Stimulated activated CD4-positive, alpha-beta T cell treated with anti-CD3 and anti-CD28 coated beads, TNF-alpha, amount 100 ng/mL, for 48 hours (primary cell): ENCODE measurements at places on chromosomes 7 and 10.

DNA sequence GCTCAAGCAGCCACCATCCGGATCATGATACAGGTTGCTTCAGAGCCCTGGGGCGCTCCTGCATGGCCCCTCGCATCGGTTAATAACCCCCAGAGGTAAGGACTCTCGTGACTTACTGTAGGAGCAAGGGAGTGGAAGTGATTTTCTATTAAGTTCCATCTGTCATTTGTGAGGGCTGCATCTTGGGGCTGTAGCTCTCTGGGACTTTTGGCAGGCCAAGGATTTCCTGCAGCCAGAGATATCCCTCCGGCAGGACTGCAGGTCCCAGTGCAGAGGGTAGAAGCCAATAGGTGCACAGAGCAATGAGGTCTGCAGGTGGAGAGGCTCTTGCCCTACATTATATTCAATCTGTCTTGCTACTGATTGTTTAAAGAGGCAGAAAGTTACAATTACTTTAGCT, 356.8 kb upstream of the ADARB2 start:
- no peak for DNase-seq

DNA sequence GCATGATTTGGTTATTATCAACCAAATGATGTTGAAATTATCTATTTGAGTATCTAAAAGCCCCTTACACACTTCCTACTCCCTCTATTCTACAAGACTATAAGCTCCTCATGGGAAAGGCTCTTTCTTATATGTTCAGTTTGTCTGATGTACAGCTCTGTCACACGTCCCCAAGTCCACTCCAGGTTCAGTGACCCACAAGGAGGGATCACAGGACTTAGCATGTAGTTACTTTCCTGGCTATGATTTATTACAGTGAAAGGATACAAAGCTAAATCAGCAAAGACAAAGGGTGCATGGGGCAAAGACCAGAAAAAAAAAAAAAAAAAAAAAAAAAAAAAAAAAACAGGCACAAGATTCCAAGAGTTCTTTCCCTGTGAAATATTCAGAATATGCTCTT, 125.6 kb upstream of the TMEM106B start:
- DNase-seq, result no peak

- DNase-seq, result no peak
Observed at GRCh38 chr10:102384053-102384452, 11.5 kb upstream of the NFKB2 start.

DNA sequence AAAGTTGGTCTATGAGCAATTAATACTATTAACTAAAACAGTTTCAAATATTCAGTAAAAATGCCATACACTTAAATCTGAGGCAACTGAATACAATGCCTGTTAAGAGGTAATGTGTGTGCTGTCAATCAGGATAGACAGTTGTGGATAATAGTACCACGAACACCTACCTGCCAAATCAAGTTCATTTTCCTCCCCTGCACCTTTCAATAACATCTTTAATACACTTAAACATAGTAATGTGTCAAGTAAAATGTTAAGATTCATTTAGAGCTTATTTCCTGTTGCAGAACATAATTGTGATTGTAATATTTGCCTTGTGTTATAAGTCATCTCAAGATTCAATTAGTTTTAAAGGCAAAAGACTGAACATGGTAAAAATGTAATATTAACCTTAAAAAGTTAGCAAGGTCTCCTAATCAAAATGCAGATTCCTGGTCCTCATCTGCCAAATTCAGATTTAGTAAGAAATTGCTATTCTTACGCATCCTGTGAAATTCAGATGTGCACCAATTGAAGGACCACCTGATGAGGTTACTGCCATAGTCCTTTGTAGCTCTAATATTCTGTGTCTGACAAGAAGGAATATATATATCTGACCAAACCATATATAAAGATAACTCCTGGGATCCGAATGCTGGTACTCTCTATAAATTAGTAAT, 37.1 kb downstream of the COL1A2 start:
- no peak for DNase-seq

DNA sequence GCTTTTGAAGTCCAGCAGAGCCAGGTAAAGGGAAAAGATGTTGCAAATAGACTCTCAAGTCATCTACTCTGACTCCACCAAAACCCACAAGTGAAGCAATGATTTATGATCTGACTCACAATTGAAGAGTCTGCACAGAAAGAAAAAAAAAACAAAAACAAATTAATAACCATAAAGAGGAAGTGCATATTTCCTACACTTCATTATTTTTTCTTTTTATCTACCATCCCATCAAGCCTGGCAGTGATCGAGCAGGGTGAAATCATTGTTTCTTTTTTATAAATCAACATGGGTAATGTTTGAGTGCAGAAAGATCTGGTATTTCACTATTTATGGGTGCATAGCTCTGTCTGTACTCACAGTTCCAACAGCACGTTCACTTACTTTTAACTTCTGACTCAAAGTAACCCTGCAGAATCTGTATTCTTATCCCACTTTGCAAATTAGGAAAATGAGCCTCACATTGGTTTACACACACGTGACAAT, 829.0 kb downstream of the TNS3 start:
- no peak for DNase-seq

GRCh38 chr10:96440361-96441292, 73.1 kb downstream of the TLL2 start:
- no peak for DNase-seq

GRCh38 chr10:67306588-67307205, 380.9 kb downstream of the LRRTM3 start:
- no peak for DNase-seq

GRCh38 chr7:35723011-35723410, 28.1 kb upstream of the HERPUD2 start:
- DNase-seq, result no peak

- DNase-seq, result no peak
Observed at GRCh38 chr7:1899951-1900762, 230.1 kb downstream of the ELFN1 start.

DNA sequence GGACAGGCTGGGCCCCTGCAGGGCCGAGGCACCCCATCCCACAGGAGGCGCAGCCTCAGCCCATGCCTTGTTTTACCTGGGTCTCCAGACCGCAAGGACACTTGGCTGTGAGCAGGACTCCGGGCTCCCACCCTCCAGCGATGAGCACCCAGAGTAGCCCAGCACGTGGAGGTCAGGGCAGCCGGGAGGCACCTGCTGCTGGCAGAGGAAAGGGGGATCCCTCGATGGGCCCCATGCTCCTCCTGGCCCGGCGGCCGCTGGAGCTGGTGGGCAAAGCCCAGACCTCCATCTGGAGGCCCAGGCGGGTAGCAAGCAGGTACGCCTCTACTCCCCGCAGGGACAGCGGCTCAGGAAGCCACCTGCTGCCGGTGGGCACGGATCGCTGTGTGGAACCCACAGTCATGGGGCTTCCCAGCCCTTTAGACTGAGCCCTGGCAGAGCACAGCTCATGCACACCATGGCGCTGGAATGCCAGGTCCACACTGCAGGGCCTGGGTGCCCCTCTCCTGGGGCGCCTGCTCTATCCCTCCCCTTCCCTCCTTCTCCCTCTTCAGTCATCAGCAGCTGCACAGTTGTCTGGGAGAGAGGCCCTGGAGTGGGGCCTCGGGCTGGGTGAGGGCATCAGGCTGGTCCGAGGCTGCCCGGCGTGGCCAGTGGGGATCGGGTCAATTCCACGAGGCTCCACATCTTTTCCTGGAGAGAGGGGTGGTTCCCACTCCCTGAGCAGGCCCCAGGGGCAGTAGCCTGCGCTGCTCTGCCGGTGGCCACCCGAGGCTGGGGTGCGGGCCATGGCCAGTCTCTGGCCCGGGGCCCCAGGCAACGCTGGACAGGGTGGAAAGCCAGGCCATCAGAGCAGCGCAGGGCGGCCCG, 65.7 kb downstream of the PWWP2B start:
- DNase-seq, result no peak

DNA sequence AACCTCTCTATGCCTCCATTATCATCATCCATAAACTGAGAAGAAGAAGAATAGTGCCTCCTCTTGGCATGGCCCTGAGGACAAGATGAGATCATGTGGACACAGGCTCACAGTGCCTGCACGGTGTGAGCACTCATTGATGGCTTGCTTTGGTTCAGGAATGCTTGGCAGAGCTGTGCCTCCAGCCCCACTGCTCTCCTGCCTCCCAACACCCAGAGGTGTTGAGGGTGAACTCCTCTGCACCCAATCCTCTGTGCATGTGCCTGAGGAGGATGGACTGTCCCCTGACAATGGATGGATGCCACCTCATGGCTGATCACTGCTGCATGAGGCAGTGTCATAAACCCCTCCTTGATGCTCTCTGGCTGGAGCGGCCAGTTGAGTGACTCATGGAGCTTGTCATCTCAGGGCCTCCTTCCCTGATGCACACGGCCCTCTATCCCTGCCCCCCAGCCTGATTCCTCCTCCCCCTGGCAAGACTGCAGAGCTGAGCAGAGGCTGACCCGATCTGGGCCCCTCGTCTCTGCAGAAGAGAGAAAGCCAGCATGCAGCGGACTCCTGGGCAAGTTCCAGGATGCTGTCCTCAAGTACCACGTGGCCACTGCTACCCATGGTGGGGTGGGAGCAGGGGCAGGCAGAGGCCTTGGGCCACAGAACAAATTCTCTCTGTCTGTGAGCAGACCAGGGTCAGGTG, 136.3 kb downstream of the KCNMA1 start:
- no peak for DNase-seq

GRCh38 chr10:119103241-119103902, 541 bp upstream of the DENND10 start:
- no peak for DNase-seq

- DNase-seq, result no peak
Observed at GRCh38 chr10:96281444-96282029, 10.2 kb upstream of the BLNK start.

DNA sequence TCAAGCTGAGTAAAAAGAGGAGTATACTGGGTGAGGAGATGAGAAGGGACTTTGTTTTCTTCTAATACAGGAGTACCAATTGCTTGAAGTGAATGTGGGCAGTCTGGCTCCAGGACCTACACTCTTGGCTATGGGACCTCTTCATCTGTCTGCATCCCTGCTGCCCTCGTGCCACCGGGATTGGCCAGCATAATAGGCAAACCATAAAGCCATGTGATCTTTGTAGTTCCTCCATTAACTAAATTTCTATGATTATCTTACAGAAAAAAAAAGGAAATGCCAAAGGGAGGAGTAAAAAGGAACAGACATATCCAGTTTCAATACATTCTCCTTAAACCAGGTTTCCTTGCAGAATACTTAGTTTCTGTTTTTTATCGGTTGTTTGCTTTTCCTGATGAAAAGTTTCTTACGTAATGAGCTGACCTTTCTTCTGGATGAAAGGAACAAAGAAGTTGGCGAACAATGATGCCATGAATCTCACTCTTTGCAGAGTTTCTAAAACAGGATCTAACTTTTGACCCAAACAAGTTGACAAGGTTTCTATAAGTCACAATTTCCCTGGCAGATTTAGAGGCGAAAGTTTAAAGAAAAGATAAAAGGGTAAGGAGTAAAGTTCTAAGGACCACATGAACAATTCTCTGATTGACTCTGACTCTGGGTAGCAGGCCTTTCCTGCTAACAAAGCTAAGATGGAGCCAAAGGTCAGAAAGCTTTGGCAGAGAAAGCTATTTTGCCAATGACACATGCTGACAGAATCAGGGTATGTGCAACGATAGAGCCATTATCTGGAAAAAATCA, 54.1 kb downstream of the LAMB1 start:
- DNase-seq, result no peak

GRCh38 chr7:47381134-47381495, 200.8 kb downstream of the TNS3 start:
- DNase-seq, result no peak

DNA sequence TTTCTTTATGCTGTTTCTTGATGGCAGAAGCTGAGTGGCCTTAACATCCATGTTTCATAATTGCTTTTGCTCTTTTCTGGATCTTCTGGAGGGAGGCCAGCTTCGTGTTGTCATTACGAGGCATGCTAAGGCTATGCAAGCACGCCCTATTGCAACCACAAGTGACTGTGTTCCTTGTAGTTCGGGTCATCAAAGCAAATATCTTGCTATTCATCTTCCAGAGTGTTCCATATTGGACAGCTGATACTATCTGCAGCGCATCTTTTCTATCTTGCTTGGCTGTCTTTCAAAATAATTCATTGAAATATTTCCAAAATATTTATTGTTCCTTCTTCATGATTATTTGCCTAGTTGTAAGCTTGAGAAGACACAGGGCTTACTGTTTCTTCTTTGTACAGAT, 5.0 kb downstream of the EPHB6 start:
- no peak for DNase-seq

- DNase-seq, result no peak
Observed at GRCh38 chr10:103433858-103434257, 18.3 kb downstream of the CALHM2 start.

GRCh38 chr7:121020249-121020988, 31.9 kb downstream of the CPED1 start:
- no peak for DNase-seq

- no peak for DNase-seq
Observed at GRCh38 chr10:78454123-78454645, 420.5 kb downstream of the RPS24 start.
